ENCODE measurements at places on chromosomes 16 and 17. TPM values are rescaled to one million over a fixed set of nuclear protein-coding genes. Genes with fewer than 3 reads are reported as not detected.

Gene TOX3
- total RNA-seq: 0.31 TPM

Gene UNC45B
- total RNA-seq: 193 TPM

Gene RDM1
- total RNA-seq: 1.6 TPM

Gene KRTAP3-1
- not detected for total RNA-seq

Gene WFIKKN1
- total RNA-seq: not detected

Gene ADAP2
- total RNA-seq: 5.5 TPM

Gene RGS11
- 2.3 TPM for total RNA-seq

Gene GSG1L
- total RNA-seq: 1.4 TPM
